ENCODE measurements at places on chromosomes 4 and X.

GRCh38 chr4:138021139-138021830 lies 220.9 kb downstream of the SLC7A11 start:
- DNase-seq = no peak

GRCh38 chr4:40562681-40563080 lies 67.0 kb downstream of the RBM47 start:
- DNase-seq = no peak

- no peak for DNase-seq
Observed at GRCh38 chr4:20444599-20445337, 193.1 kb downstream of the SLIT2 start.

- no peak for DNase-seq
Observed at GRCh38 chrX:132918523-132918922, 39.9 kb downstream of the HS6ST2 start.

- peak; percentile 74 for DNase-seq
Observed at GRCh38 chr4:212438-213188, 88.3 kb downstream of the ZNF718 start.

DNA sequence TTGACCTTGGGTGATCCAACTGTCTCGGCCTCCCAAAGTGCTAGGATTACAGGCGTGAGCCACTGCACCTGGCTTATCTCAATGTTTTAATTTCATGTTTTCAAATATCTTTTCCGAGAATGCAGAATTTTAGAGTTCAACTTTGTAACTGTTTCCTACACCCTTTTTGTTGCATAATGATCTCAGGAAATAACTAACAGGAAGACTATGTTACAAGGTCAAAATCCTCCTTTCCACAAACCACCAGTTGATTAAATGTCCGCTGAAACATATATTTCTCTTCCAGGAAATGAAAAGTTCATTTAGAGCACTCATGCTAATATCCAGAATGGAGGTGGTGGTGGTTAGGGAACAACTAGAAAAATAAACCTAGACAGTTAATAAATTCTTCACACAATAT lies 377.8 kb downstream of the PPP4R3C start:
- no peak for DNase-seq

Measured in ovary (tissue), 10 donors.